ENCODE measurements at places on chromosomes 7 and 10.

DNA sequence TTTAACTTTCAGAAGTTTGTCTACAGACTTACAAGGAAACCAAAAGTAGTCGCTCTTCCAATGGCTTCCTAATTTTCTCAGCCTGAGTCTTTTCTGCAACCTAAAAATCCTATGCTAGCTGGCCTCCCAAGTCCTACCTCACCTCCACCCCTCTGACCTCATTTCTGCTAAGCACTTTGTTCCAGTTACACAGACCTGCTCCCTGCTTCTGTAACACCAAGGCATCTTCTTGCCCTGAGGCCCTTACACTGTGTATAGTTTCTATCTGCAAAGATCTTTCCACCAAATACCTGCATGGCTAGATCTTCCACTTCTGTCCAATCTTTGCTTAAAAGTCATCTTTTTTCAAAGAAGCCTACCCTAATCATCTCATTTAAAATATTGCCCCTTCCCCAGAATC lies 1.9 kb upstream of the SNX13 start:
- DNase-seq = no peak

DNA sequence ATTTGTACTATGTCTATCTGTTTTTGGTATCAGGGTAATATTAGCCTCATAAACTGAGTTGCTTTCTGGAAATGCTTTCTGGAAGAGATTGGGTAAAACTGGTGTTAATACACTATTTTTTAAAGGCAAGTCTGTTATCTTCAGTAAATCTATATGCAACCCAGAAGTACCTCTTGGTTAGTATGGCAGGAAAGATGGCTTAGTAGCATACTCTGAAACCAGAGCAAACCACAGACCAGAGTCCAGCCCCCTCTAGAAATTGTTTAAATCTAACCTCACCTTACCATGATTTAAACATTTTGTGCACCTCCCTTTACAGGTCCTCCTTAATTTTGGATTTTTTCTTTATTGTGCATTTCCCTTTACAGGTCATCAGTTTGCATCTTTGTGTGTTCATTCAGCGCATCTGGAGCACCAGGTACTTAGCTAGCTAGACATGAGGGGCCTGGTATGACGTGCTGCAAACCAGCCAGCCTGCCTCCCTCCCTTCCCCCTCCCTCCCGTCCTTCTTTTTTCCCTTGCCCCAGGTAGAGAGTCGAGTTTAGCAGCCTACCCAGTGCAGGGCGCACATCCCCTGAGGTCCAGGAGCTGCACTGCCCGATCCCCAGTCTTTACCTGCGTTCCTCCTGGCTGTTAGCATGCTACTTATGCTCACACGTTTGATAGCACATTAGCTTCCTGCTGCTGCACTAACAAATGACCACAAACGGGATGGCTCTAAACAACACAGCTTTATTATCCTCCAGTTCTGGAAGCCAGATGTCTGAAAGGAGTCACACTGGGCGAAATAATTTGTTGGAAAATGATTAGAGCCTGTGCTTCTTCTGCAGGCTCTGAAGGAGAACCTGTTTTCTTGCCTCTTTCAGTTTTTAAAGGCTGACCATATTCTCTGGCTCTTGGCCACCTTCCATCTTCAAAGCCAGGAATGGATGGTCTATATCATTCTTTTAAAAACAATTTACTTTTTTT lies 299.9 kb upstream of the HABP2 start:
- DNase-seq = peak; percentile 41

- DNase-seq = peak; percentile 55
These were observed 64.3 kb upstream of the ZNF32 start for GRCh38 chr10:43712821-43713584.

- no peak for DNase-seq
These were observed 60.9 kb downstream of the ABCC2 start for GRCh38 chr10:99843310-99843709.

DNA sequence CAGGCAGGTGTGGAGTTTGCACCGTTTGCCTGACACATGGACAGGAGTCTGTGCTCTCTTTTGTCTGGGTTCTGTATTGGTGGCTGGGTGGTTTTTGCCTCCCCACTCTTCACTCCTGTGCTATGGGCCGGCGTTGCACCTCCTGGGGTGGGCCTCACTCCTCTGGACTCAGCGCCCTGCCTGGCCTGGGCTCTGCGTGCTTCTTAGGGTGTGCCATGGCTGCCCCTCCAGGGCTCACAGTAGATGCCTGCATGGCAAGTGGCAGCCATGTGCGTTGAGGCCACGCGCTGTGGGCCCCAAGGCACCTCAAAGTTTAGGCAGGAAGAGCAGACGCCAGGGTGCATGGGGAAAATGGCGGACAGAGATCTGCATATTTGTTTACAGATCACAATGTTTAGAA lies 319.8 kb downstream of the ADARB2 start:
- DNase-seq = no peak

- no peak for DNase-seq
These were observed 6.2 kb upstream of the STARD3NL start for GRCh38 chr7:38171623-38172391.

DNA sequence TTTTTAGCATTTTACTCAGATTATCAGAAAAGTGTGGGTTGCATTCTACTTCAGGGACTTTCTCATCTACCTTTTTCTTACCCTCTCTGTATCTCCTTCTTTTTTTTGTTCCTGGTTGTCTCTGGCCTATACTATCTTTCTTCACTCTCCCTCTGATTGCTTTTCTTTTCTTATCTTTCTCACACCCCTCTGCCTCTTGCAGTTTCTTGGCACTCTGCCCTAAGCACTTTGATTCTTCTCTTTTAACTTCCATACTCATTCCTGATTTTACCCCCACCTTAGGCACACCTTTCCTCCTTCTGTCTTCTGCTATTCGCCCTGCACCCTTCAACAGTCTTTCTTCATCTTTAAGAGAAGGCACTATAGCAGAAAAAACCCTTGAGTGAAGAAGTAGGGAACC lies 92.8 kb upstream of the HPS1 start:
- DNase-seq = no peak

DNA sequence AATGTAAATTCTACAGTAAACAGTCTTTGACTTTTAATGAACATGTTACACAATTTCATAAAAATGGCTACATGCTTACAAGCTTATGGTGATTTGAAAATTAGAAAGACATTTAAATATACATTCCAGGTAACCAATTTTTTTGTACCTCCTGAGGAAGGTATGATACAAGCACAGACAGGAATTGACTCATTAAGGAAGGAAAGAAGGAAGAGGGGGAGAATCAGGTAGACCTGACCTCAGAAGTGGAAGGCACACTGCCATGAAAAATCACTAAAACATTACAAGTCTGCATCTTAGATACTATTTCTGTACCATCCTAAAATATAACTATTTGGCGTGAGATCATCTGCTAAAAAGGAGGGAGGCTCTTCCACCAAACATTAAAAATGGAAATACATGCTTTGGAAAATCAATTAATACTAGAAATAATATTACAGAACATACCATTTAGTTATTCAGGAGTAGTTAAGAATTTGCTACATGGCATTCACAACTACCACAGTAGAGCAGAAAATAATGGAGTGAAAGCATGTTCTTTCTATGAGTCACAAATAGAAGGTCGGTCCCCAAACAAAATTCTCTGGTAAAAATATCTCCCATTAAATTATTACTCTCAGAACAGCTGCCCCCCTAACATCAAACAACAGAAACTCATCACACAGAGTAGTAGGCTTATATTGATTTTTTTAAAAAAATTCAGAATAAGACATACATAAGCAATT lies 15.2 kb downstream of the RAB11FIP2 start:
- no peak for DNase-seq
